ENCODE measurements at places on chromosomes 13 and 19.

GRCh38 chr13:84377106-84377505 lies 494.8 kb upstream of the SLITRK1 start:
- no peak for DNase-seq

DNA sequence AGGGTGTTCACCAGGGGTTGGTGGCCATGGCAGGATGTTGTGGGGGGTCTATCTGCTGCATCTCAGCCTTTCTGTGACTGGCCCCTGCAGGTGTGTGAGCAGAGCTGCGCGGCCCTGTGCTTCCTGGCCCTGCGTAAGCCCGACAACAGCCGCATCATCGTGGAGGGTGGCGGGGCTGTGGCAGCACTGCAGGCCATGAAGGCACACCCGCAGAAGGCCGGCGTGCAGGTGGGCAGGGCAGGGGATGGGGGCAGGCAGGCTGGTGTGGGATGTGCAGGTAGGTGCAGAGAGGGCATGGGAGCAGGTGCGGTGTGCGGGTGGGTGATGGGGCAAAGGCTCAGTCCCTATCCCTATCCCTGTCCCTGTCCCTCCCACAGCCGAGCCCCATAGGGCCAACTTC lies 8.1 kb upstream of the SLC25A42 start:
- no peak for DNase-seq

- DNase-seq, result no peak
Observed at GRCh38 chr13:98353750-98354149, 176.7 kb upstream of the RNF113B start.

GRCh38 chr19:56765137-56765536 lies 75.4 kb downstream of the PEG3 start:
- no peak for DNase-seq

- no peak for DNase-seq
Observed at GRCh38 chr13:30337061-30337610, 29.8 kb upstream of the KATNAL1 start.

DNA sequence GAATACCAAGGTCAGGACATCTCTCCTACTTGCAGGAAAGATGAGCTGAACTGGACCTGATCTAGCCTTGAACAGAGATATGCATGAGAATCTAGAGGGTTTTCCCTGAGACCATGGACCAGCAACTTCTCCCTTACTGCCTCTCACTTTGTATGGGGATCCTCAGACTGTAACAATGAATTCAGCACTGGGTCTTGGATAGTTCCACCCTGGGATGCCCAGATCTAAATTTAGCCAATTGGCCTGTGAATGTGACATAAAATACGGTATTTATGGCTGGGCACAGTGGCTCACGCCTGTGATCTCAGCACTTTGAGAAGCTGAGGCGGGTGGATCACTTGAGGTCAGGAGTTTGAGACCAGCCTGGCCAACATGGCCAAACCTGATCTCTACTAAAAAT lies 15.3 kb upstream of the LILRA2 start:
- no peak for DNase-seq

GRCh38 chr13:107250628-107251027 lies 682.7 kb upstream of the ARGLU1 start:
- DNase-seq, result no peak

- no peak for DNase-seq
Observed at GRCh38 chr19:31546205-31546960, 197.1 kb upstream of the TSHZ3 start.

- DNase-seq, result no peak
Observed at GRCh38 chr13:64782466-64782865, 2447.7 kb downstream of the PCDH9 start.

GRCh38 chr13:111632906-111633305 lies 312.5 kb downstream of the TEX29 start:
- no peak for DNase-seq

GRCh38 chr13:59946944-59947343 lies 216.8 kb downstream of the DIAPH3 start:
- no peak for DNase-seq

DNA sequence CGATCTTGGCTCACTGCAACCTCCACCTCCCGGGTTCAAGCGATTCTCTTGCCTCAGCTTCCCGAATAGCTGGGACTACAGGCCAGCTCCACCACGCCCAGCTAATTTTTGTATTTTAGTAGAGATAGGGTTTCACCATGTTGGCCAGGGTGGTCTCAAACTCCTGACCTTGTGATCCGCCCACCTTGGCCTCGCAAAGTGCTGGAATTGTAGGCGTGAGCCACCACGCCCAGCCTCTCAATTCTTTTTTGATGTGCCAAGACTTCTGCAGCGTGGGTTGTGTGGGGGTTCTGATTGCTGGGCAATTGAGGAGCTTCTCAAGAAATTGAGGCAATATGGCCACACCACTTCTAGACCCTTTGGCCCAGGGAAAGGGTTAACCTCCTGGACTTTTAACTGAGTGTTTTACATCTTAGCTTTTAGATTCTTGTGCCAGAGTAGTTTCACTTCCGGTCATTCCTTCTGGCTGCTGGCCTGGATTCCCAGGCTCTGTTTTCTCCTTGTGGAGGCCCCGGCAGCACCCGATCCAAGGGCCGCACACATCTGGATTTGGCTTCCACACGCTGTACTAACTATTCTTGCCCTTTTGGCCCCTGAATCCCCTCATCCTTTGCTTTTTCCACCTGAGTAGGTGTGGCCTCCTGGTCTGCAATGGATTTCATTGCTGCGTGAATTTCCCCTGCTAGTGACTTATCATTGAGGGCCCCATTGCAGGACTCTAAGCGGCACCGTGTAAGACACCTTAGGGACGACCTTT lies 14.7 kb downstream of the SMARCA4 start:
- no peak for DNase-seq

- no peak for DNase-seq
Observed at GRCh38 chr19:28468701-28469459, 744.1 kb downstream of the UQCRFS1 start.

DNA sequence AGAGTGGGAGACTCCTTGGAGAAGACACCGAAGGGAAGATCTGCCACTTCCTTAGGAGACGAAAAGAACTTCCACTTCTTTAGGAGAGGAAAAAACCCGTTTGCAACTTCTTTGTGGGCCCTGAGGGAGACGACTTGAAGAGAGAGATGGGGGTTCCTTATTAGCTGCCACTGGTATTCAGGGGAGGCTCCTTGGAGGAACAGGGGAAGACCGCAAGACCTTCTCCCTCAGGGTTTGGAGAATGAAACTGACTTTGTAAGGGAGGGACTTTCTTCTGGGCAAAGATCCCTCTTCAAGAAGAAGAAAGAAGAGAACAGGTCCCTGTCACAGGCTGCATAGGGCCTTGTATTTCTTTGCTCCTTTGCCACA lies 416 bp downstream of the BCKDHA start:
- DNase-seq, result no peak

- DNase-seq, result no peak
Observed at GRCh38 chr13:107906131-107906530, 309.2 kb downstream of the LIG4 start.

DNA sequence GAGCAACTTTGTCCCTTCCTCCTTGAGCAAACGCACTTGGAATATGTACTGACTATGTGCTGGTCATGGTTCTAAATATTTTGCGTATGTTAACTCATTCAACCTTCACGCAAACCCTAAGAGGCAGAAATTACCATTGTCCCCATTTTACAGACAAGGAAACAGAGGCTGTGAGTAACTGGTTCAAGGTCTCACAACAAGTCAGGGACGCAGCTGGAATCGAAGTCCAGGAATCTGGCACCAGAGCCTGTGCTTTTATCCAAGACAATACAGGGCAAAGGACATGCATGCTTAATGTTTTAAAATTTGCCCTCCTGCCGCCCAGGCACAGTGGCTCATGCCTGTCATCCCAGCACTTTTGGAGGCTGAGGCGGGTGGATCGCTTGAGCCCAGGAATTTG lies 5.1 kb downstream of the FXYD5 start:
- DNase-seq, result no peak

- DNase-seq, result no peak
Observed at GRCh38 chr13:44489751-44490150, 86.4 kb downstream of the TSC22D1 start.

DNA sequence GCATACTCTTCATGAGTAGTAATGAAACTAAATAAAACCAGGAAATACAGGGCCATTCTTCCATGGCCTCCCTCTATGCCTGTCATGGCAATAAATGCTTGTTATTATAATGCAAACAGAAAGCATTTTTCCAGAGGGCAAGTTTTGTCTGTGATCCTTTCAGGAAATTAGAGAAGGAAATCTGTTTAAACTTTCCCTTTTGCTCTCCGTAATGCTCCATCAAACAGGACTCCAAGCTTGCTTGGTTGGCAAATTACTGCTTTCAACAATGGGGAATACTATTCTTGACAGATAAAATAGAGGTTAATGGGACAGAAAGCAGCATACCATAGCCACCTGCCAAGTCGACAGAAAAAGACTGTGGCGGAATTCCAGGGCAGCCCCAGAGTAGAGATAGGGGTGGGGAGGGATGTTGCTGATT lies 252.5 kb downstream of the LHFPL6 start:
- DNase-seq, result no peak

DNA sequence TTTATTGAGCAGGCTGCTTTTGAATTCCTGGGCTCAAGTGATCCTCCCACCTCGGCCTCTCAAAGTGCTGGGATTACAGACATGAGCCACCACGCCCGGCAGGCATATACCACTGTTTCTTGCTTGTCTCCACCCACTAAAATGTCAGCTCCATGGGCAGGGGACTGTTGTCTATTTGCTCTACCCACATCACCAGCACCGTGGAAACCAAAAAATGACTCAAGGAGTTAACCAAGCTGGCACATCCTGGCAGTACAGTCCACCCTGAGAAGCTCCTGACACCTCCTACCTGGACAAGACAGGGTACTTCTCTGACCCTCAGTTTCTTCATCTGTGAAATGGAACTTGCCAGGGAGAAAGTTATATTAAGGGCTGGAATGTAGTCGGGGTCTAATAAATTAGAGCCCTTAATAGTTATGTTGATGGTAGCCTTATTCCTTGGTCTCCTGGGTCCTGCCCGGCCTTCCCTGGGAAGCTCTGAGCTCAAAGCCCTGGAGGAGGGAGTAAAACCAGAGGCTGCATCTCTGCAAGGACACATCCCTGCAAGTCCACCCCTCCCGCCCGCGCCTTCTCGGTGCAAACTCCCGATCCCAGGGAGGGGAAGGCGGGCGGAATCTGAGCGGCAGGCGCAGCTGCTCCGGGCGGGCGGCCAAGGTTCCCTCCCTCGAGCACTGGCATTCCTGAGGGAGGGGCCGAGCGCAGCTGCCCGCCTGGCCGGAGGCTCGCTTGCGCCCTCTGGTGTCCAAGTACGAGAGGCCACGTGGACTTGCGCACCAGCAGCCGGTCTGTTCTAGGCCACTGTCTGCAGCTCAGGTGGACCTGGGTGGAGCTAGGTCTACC lies 14.1 kb downstream of the RDH8 start:
- DNase-seq, result peak; percentile 54

DNA sequence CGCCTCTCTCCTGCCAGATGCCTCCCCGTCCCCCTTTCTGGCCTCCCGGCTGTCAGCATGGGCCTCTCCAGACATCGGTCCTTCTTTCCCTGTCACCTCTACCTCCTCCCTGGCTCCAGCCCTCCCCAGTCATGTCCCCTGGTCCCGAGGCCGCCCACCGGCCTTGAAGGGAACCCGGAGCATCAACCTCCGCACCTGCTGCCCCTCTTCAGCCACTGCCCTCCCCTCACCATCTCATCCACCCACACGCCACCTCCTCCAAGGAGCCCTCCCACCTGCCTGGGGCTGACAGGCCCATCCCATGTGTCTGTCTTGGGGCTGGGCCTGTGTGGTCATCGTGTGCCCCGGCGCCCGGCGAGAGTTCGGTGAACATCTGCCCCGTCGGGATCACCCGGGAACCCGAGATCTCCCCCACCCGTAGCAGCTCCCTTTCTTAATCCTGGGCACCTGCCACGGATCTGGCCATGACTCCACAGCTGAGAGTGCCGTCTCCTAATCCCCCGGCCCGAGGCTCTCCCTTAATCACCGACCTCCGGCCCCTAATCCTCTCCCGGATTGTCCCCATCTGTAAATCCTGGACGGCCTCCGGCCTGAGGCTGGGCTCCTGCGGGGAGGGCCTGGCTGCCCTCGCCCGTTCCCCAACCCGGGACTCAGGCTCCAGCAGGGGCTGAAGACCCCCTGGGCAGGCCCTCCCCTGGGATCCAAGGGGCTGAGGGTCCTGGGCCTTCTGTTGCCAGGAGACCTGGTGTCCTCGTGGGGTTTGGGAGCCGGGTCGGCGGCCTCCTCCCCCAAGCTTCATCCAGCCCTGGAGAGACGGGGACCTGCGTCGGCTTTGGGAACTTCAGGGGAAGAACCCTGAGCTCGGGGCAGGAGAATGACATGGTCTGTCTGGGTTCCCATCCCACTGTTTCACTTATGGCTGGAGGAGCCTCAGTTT lies 5.9 kb downstream of the HCN2 start:
- no peak for DNase-seq

- no peak for DNase-seq
Observed at GRCh38 chr13:113123226-113124201, 915 bp downstream of the F10 start.

- DNase-seq, result no peak
Observed at GRCh38 chr13:106986687-106987426, 418.9 kb upstream of the ARGLU1 start.

DNA sequence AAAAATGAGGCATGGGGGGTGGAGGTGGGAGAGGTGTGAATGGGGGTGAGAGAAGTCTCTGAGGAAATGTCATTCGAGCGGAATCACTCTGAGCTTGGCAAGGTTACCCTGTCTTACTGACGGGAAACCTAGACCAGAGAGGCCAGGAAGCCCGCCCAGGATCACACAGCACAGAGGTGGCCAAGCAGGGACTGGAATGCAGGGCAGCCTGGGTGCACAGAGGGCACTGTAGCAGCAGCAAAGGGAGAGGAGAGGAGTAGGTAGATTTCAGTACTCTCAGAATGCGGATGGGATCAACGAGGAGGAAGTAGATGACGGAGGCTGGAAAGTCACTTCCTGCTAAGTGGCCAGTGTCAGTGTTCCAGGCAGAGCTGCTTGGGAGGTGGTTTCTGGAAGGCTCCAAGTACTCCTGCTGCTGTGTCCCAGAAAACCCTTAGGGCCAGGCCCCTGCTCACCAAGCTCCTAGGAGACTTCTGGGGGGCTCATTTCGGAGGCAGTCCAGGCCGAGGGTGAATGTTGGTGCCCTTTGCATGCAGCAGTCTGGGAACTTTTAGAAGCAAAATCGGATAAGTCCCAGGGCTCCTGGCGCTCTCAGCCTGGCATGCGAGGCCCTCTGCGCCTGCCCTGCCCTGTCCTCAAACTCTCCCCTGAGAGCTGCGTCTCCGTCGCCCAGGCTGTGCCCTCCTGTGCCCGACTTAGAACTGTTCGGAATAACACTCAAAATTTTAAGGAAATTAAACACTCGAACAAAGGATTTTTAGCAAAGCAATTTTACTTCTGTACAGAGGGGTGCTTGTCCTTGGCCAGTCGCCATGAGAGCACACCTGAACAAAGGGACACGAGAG lies 33.5 kb downstream of the DNM2 start:
- DNase-seq, result no peak

DNA sequence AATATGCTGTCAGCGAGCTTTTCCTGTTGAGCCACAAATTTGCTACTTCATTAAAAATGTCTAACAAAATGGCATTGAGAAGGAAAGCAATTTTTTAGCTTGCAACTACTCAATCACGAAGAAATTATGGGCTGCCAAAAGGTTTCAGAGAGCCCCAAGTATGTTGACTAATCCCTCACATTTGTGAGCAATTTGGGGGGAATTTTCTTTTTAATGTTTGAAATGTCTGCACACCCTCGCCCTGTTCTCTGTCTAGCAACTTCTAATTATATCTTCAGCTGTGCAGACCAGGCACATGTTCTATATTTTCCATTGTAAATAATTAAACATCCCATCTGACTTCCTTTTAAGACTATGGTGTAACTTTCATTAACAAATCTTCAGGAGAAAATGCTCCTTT lies 192.9 kb downstream of the DCT start:
- no peak for DNase-seq

GRCh38 chr13:77386880-77387606 lies 60.1 kb upstream of the MYCBP2 start:
- no peak for DNase-seq

GRCh38 chr19:6753178-6754031 lies 13.8 kb downstream of the SH2D3A start:
- DNase-seq, result peak; percentile 65

All from stimulated activated CD4-positive, alpha-beta T cell treated with anti-CD3 and anti-CD28 coated beads, TNF-alpha, amount 100 ng/mL, for 4 hours (primary cell).